ENCODE measurements at places on chromosomes 1 and 21.

DNA sequence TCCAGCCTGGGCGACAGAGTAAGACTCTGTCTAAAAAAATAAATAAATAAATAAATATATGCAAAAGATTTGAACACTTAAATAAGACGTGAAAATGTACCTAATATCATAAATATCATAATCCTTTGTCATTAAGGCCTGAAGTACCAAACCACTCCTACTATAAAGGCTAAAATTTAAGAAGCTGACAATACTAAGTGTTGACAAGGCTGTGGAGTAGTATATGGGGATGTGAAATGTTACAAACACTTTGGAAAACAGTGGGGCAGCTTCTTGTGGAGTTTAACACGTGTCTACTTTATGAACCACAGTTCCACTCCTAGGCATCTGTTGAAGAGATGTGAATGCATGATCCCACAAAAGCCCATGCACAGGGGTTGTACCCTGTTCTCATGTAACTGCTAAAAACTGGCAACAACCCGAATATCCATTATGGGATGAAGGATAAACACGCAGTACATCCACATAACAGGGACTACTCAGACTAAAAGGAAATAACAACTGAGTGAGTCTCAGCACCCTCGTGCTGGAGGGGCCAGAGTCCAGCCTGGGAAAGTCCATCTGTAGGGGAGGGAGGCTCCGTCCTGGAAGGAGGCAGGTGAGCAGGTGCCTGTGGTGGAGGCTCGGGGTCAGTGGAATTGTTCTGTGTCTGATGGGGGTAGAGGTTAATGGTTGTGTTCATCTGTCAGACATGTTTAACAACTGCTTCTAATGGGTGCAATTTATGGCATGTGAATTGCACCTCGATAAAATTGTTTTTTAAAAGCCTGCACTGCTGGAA, 6.7 kb upstream of the SLC19A1 start:
- no peak for DNase-seq

GRCh38 chr1:47713333-47713953, 275.6 kb downstream of the FOXD2 start:
- no peak for DNase-seq

GRCh38 chr1:54973205-54973921, 7.1 kb upstream of the TMEM61 start:
- DNase-seq, result no peak

- no peak for DNase-seq
Measured at GRCh38 chr21:42437786-42438185, 34.1 kb downstream of the UBASH3A start.

- DNase-seq, result no peak
Measured at GRCh38 chr1:30058970-30059369, 664.4 kb downstream of the MATN1 start.

- no peak for DNase-seq
Measured at GRCh38 chr1:78668427-78668826, 18.8 kb downstream of the IFI44 start.

DNA sequence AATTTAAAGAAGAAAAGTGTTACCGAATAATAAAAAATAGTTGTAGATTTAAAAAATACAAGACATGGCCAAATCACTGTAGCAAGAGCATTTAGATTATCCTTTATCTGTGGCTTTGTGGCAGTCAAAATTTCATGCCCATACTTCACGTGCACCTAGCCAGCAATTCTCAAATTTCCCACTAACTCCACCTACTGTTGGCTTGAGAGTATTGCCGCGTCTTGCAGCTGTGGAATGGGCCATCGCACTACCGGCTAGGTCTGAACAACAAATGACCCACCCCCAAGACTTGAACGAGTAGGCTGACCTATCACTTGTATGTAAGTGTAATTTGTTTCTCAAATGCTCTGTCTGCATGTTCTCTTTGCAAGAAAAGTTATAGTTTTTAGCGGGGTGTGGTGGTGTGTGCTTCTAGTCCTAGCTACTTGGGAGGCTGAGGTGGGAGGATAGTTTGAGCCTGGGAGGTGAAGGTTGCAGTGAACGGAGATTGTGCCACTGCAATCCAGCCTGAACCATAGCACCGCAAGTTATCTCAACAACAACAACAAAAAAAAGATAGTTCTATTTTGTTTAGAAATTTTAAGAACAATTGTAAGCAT, 4.1 kb downstream of the KRTAP13-4 start:
- DNase-seq, result peak; percentile 1

DNA sequence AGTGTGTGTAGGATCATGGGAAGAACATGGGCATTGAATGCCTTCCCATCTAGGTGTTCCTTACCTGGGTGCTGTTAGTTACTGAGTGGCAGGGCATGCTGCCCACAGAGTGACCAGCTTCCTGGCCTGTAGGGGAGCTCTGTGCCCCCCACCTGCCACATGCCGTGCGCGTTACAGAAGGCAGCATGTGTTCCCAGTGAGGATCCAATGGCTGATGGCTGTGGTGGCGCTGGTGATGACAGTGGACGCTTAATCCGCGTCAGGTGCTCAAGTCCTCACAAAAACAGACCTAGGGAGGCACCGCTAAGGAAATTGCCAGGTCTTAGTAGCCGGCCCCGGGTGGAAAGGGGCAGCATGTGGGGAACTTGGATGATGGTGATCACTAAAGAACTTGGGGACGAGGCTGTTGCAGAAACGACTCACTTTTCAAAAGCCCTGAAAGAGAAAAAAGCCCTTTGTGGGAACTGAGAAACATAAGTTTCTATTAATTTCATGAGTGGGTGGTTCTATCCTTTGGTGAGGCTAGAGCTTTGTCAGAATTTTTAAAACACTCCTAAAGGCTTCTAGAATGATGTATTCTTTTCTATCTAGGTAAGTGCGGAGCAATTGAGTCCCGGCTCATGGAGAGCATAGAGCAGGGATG, 93.2 kb downstream of the PRDM2 start:
- DNase-seq, result no peak

- no peak for DNase-seq
Measured at GRCh38 chr1:222697203-222697602, 15.1 kb downstream of the AIDA start.

GRCh38 chr1:92822879-92823278, 9.0 kb upstream of the RPL5 start:
- no peak for DNase-seq

GRCh38 chr1:20089328-20090077, 19.5 kb downstream of the PLA2G5 start:
- no peak for DNase-seq

All from NCI-H748 treated with DMSO at 0.1 percent for 48 hours (cell line).